Stimulated activated CD4-positive, alpha-beta T cell treated with anti-CD3 and anti-CD28 coated beads, TNF-alpha, amount 100 ng/mL, for 4 hours (primary cell): ENCODE measurements at places on chromosomes 2 and 18.

DNA sequence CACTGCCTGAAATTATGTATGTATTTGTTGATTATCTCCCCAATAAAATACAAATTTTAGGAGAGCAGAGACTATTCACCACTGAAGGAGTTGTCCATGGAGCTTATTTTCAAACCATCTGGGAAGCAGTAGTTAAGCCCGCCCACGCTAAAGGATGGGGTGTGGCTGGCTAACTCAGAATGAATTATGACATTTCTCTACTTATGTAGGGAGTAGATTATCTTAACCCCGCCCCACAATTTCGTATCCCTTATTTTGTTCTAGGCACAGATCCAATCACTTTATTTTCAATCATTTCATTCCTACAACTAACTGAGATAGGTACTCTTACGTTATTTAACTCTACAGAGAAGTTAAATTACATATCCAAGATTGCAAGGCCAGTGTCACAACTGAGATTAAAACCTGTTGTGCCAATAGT, 1.4 kb upstream of the LAPTM4A start:
- no peak for DNase-seq

DNA sequence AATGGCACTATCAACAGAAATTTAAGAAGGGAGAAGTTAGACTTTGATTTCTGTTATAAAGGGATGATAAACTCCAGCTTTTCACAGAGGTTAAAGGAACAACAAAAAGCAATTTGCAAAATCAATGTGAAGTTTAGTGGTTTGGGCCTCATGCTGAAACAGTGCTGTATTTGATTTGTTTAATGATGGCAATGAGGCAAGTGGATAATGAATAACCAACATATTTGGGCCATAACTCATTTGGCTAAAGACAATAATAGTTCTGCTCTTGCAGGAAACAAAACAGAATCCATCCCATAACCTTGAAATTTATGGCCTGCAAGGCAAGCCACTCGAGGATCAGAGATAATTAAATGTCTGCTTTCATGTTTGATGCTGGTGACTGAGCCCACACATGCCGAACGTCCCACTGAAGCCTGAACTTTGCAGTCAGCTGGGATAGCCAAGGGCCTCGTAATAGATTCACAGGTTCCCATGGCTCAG, 56.5 kb downstream of the TPGS2 start:
- no peak for DNase-seq

GRCh38 chr2:133837441-133838094, 269.3 kb upstream of the NCKAP5 start:
- DNase-seq = no peak

- DNase-seq = no peak
These were observed 189.6 kb downstream of the MIB1 start for GRCh38 chr18:21930177-21930576.

- no peak for DNase-seq
These were observed 57.8 kb upstream of the CHN1 start for GRCh38 chr2:175062787-175063585.

DNA sequence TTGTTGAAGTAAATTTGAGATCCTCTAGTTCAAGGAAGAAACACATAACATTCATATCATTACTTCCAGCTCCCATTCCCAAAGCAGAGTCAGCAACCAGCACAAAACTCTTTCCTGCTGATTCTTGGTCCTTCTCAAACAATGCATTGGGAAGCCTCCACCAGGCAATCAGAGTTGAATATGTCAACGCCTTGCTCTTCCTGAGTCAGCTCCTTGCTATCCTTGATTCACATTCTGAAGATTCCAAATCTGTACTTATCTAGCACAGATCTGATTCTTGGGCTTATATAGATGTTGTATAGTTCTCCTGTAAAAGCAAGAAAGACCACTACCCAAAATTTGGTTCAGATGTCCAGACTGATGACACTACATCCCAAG, 29.6 kb downstream of the CFAP210 start:
- DNase-seq = no peak

- DNase-seq = no peak
These were observed 66.3 kb downstream of the ZEB2 start for GRCh38 chr2:144453486-144454158.

DNA sequence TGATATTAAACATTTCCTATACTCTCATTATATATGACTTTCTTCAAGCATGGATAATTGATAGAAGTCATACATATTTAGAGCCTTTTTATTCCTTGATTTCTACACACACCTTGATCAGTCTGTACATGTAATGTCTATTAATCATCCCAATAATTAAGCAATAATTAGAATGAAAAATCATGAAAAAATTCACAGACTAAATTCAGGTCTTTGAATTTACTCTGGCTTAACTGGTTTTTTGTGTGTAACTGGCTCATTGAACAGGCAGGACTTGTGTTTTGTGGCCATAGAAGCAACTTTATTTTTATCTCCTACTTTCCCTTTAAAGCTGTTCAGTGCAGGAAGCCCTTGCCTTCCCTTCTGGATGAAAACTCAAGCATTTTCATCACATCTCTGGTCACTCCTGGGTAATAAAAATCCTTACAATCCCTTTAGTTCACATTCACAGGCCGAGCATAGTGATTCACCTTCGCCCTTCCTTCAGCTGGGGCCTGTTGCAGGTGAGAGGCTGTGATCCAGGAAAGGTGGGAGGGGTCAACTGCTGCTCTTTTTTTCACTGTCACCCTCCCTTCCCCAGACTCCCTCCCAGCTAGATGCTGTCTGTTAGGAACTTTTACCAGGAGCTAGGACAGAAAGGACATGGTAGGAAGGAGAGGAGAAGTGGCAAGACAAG, 58.0 kb upstream of the ITSN2 start:
- no peak for DNase-seq

- no peak for DNase-seq
These were observed 169.2 kb upstream of the APCDD1 start for GRCh38 chr18:10285283-10285640.

GRCh38 chr18:71625556-71626090, 918.5 kb downstream of the CBLN2 start:
- DNase-seq = no peak

GRCh38 chr2:16620590-16620989, 45.0 kb downstream of the CYRIA start:
- DNase-seq = no peak

GRCh38 chr2:155273323-155273722, 574.8 kb downstream of the KCNJ3 start:
- DNase-seq = no peak

GRCh38 chr2:200705305-200706041, 106.2 kb upstream of the BZW1 start:
- DNase-seq = no peak

DNA sequence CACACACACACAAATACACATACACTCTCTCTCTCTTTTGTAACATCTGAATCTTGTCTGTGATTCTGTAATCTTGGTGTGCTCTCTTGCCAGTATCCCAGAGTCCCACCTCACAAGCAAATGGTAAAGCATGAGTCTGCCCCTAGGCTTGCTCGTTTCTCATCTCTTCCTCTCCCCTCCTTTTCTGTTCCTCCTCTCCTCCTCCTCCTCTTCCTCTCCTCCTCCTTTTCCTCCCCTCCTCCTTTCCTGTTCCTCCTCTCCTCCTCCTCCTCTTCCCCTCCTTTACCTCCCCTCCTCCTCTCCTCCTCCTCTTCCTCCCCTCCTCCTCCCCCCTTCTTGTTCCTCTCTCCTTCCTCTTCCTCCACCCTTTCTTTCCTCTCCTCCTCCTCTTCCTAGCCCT, 59.0 kb downstream of the TNFRSF11A start:
- no peak for DNase-seq

DNA sequence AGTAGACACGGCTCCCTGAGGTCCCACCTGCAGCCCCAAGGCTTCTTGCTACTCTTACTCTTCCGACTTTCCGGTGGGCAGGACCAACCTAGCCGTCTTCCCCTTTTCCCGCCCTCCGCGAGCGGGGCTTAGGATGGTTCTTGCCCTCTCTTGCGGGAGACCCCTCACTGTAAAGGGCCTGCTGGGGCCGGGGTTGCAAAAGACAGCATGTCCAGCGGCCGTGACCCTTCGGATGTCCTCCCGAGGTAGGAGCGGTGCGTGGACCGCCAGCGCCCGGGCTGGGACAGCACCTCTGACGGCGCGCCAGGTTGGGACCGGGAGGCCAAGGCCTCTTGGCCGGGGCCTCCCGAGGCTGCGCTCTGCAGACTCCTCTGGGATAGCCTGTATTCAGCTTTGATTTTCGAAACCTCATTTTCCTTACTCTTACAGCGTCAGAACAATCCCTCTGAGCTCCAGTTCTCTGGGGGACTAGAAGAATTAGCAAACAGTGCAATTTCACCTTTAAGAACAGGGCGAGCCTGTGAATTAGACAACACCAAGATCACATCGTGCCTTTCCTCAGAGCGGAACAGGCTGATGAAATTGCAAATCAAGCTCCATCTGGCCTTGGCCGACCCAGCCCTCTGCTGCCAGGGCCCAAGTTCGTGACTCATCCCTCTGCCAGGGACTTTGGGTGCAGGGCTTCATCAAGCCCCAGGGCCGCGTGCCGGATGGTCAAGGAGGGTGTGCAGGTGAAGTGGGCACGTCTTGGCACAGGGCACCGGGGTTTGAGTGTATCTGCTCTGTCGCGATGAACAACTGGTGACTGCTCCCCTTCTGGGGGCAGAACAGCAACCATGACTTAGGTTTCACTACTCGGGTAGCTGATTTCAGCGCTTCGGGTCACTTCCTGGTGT, 777 bp downstream of the MOCOS start:
- no peak for DNase-seq

DNA sequence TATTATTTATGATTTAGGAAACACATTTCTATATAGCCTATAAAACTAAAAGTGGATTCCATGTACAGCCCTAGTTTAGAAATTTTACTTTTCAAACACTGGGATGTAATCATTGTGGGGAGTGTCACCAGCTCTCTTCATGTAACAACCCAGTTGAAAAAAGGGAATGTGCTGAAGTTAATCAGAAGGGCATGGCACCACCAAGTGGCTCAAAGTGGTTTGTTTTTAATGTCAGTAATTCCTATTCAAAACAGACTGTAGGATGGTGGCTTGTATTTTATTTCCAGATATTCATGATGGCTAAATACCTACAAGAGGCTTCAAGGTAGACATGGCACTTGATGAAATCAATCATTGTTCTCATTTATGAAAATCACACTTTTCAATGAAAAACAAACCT, 58.1 kb upstream of the TMEM182 start:
- DNase-seq = no peak

DNA sequence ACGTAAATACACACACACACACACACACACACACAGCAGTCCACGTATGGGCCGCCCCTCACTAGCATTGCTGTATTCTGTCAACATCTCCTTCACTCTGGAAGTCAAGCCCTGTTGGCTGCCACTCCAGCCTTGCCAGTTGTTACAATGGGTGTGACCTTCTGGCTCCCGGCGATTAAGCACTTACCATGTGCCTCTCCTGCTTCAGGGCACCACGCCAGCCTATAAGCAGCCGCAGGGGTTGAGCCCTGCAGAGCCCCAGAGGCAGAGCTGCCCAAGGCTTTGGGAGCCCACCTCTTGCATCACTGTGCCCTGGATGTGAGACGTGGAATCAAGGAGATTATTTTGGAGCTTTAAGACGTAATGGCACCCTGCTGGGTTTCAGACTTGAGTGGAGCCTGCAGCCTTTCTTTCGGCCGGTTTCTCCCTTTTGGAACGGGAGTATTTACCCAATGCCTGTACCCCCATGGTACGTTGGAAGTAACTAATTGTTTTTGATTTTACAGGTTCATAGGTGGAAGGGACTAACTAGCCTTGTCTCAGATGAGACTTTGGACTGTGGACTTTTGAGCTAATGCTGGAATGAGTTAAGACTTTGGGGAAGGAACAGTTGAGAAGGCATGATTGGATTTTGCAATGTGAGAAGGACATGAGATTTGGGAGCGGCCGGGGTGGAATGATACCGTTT, 54.5 kb upstream of the ROCK2 start:
- no peak for DNase-seq
